Activated naive CD8-positive, alpha-beta T cell treated with anti-CD3 and anti-CD28 coated beads, Interleukin-2, amount 10 ng/mL, durations not matched to agents 7 days and 5 days (primary cell): ENCODE measurements at places on chromosomes 5 and 9.

GRCh38 chr5:135534609-135535419, 950 bp downstream of the NEUROG1 start:
- H3K27ac ChIP-seq = peak overlapping the region; percentile 58
- DNase-seq = no peak
- no peaks in the 10 kb centered on the region for H3K36me3 ChIP-seq
- H3K4me3 ChIP-seq = peak overlapping the region; percentile 30
- H3K27me3 ChIP-seq = peaks cover 86% of the 10 kb centered on the region
- H3K4me1 ChIP-seq = peaks cover 2% of the 10 kb centered on the region

DNA sequence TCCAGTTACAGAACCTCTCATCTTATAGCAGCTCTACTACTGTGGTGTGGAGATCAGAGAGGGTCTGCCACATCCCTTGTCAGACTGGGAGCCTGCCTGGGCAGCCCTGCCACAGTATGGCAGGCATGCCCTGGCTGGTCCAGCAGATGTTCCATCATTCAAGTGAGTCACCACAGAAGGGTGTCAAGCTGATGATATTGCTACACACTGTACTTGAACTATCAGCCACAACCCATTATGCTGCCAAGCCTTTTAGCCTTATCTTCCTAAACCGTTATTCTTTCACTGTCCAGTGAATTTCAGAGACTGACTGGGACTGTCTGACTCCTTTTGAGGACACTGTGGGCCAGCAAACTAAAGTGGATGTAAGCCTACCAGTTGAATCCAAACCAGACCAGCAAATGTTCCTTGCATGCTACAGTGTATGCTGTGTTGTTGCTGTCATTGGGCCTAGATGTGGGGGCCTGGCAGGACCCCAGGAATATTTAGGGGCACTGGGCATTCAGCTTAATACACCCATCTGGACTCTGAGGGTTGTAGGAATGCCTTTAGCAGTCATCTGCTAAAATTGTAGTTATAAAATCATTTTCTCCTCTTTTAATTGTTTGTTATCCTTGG, 202.6 kb downstream of the NR3C1 start:
- no peak for DNase-seq
- no peak overlapping the region for H3K4me3 ChIP-seq
- H3K4me1 ChIP-seq = peaks cover 5% of the 10 kb centered on the region
- H3K27me3 ChIP-seq = no peaks in the 10 kb centered on the region

GRCh38 chr5:111853748-111854147, 96.8 kb upstream of the NREP start:
- H3K36me3 ChIP-seq = no peaks in the 10 kb centered on the region
- DNase-seq = no peak
- no peak overlapping the region for H3K27ac ChIP-seq
- no peaks in the 10 kb centered on the region for H3K4me1 ChIP-seq

- H3K4me1 ChIP-seq = no peaks in the 10 kb centered on the region
- no peak for DNase-seq
- no peak overlapping the region for H3K27ac ChIP-seq
- peaks cover 5% of the 10 kb centered on the region for H3K27me3 ChIP-seq
- H3K36me3 ChIP-seq = no peaks in the 10 kb centered on the region
Observed at GRCh38 chr9:114069476-114070187, 8.5 kb downstream of the AMBP start.

GRCh38 chr5:158868546-158868945, 231.2 kb downstream of the EBF1 start:
- no peak overlapping the region for H3K4me3 ChIP-seq
- H3K4me1 ChIP-seq = no peaks in the 10 kb centered on the region
- DNase-seq = no peak

- no peak overlapping the region for H3K27ac ChIP-seq
- H3K4me1 ChIP-seq = no peaks in the 10 kb centered on the region
- H3K36me3 ChIP-seq = no peaks in the 10 kb centered on the region
- H3K27me3 ChIP-seq = no peaks in the 10 kb centered on the region
- H3K4me3 ChIP-seq = no peak overlapping the region
Observed at GRCh38 chr5:91541696-91542095, 158.6 kb upstream of the ARRDC3 start.
